ENCODE measurements at places on chromosomes 6 and 20. TPM values are rescaled to one million over a fixed set of nuclear protein-coding genes. Genes with fewer than 3 reads are reported as not detected.

- DNase-seq, result no peak
Measured at GRCh38 chr6:104639668-104640067, 220.1 kb downstream of the HACE1 start.

DNA sequence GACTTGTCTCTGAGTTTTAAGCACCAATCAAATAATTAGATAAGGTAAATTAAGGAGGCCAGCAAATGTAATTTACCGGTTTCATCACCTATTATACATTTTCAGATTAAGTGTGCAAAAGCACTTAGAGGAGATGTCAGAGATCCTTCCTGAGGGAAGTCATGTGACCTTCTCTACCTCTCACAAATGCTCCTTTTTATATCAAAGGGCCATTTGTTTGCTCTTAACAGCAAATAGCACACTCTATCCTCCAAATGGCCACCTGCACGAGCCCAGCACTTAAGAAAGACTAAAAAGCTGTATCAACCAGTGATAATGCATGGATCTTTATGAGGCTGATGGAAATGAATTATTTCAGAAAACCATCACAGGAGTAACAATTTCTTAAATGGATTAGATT is 149.4 kb downstream of the ELOVL4 start:
- DNase-seq, result no peak

DNA sequence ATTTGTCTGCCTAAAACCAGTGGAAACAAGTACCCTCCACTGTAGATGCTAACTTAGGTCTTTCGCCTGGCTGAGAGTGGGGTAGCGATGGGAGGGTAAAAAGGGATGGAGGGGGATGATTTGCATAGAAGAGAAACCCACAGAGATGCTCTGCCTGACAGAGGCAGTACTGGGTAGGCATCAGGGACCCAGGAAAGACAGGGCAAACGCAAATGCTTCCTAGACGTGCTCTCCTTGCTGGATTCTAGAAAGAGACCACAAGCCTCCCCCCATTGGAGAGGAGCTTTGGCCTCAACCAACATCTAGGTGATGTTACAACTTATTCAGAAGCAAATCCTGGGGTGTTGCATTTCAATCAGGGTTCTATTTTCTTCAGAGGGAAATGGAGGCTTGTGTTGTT is 3.2 kb downstream of the OLIG3 start:
- no peak for DNase-seq

- DNase-seq, result no peak
Measured at GRCh38 chr20:10902174-10902573, 228.4 kb upstream of the JAG1 start.

DNA sequence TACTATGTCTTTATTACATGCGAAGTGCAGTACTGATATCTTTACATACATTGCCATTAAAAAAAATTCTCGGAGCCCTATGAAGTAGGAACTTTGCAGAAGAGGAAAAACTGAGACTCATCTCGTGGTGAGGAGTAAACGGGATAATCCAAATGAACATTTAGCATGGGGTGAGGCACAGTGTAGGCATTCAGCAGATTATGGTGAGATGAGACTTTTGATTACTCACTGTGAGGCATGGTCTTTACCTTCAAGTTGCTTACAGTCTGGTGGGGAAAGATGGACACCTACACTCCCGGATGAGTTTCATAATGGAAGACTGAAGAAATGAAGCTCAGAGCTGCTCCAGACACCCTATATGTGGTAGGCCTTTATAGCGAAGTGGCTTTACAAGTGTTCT is 1.4 kb downstream of the RPRD1B start:
- no peak for DNase-seq

- DNase-seq, result no peak
Measured at GRCh38 chr6:108801366-108801765, 46.9 kb upstream of the ARMC2 start.

DNA sequence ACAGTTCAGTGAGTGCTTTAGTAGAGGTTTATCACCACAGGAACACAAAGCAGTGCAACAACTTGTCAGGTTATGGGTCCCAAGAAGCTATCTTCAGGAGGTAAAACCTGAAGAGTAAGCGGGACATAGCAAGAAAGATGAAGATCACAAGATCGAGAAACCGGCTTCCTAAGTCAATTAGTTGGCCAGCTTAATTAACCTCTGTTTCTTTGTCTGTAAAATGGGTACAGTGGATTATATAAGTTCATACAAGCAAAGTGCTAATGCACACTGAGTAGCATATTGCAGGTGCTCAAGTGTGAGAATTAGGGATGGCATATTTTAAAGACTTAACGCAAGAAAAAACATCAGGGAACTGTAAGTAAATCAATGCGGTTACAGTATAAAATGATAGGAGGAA is 12.5 kb downstream of the FBXO30 start:
- no peak for DNase-seq

DNA sequence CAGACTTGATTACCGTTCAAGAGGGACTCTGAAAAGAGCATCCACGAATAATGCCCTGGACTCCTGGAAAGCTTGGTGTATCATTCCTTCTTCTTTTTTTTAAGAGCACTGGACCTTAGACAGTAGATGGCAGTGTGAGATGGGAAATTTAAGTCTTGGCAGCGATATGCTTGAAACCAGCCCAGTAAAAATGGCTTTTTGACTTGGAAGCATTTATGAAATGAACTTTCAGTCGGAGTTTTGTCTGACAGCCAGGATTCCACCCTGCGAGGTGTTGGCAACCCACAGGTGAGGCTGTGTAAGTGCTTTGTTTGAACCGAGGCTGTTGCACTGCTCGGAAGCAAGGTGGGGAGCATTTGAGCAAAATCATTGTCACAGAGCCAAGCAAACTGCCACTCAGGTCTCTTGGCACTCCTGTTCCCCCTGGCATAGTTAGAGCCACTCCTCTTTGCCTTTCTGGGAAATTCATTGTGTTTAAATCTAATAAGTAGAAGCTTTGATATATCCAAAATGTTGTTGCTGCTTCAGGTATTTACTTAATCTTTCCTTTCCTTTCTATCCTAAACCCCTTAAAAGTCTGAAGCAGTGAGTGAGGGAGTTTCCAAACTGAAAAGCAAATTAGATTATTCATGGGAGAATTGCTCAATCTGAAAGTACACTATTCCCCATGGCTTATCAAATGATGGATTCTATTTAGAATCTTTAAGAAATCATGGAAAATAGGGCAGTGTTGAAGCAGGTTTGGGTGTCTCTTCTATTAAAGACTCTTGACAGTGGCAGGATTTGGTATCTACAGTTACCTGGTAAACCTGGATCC is 272.8 kb upstream of the SLC35B3 start:
- DNase-seq, result no peak

Gene CRYBG1
- 10.7 TPM for total RNA-seq

Gene OR12D3
- not detected for total RNA-seq

Gene SLC22A3
- total RNA-seq, result 189 TPM

Data from sciatic nerve (tissue), 2 donors.